T-helper 17 cell (primary cell): ENCODE measurements at places on chromosomes 2 and 18.

DNA sequence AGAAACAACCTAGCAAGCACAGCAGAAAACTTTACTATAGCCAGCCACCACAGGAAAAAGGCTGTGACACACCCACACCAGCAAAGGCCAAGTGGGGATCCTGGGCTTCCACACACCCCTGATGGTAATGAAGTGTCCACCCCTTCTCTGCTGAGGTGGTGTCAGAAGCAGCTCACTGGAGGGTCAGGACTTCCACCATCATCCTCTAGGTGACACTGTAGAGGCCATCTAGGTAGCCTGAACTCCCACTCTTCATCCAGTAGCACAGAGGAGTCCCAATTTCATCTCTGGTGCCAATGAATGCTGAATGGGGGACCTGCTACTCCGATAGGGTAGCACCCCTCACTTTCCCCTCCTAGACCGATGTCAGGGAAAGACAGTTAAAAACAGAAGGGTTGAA lies 1544.4 kb downstream of the LRP1B start:
- DNase-seq, result no peak

DNA sequence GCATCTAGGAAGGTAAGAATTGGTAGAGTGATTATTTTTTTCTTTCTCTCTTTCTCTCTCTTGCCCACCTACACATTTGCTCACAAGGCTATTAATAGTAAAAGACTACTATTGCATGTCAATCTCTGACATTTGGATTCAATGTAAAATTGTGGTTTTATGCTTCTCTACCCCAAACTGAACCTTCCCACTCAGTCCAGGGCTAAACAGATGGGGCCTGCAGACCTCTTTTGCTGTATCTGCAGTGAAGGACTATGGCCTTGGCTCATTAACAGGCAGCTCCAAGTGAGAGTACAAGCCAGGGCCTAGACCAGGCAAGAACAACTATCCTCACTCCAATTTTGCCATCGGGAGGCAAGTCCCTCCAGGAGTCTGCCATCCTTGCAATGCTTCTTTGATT lies 68.3 kb upstream of the ARL4C start:
- DNase-seq, result no peak

GRCh38 chr2:158688721-158689120 lies 106.4 kb upstream of the DAPL1 start:
- DNase-seq, result no peak

DNA sequence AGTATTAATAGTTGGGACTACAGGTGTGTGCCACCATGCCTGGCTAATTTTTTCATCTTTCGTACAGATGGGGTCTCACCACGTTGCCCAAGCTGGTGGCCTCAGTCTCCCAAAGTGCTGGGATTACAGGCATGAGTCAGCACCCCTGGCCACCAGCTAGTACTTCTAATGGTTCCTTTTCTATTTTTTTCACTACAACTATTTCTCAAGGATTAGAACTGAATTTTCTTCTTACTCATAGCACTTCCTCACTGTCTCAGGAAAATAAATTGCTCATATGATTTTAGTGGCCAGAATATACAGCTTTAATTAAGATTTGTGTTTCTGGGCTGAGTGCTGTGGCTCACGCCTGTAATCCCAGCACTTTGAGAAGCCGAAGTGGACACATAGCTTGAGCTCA lies 43.2 kb upstream of the SOS1 start:
- DNase-seq, result no peak

DNA sequence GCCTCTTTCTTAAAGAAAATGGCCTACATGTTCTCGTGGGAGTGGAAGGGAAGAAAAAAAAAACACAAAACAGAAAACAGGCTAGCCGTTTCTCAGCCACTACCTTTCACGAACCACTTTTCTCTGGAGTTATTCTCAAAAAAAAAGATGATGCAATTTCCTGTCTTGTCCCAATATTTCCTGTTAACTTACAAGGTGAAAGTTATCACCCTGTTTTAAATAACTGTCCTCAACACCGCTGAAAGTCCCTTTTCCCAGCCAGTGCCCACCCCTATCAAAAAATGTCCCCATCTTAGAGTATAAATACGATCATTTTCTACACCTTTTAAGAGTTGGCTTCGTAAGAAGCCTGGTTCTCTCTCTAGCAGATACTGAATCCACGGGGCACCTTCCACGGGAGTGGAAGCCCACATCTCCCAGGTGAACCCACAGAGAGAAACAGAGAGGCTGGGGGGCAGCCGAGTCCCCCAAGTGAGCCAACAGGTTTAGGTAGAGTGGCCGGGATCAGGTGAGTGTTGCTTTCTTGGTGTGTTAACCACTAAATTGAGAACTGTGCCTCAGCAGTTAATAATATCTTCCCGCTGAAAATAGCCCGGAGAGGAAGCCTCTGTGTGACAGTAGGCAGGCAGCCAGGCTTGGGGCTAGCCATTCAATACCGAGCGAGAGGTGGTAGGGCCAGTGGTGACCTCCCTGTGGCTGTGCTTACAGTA lies 15.9 kb downstream of the SMAD7 start:
- DNase-seq, result no peak

DNA sequence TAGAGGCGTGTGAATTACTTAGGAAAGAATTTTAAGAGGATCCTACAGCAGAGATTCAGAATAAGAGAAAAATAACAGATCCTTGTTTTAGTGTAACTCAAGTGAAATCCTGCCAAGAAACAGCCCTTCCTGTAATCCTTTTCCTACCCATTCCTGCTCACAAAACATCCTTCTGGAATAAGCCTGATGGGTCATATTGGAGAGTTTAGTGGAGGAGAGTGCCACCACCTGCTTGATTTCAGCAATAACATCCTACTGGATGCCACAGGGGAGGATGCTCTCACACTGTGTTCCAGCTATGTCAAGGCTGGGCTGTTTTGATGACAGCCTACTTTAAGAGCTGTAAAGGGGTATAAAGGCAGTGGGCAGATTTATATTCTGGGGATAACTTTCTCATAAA lies 54.8 kb upstream of the CCDC178 start:
- no peak for DNase-seq

GRCh38 chr2:227450311-227450841 lies 21.6 kb upstream of the AGFG1 start:
- no peak for DNase-seq

DNA sequence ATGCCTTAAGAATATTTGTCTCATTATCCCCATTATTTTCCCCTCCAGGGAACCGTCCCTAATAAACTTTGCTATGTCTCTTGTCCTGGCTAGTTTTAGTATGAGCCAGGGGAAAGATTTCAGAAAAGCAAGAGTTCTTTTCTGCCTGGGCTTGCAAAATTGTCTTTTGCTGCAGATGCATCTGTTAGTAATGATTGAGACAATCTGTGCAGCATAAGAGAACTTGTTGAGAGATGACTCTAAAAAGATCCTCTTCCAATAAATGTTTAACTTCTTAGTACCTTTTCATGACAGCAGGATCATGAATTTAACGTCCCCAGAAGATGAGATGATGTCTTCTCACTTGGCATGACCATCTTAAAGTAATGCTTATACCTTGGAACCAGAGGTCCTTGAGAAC lies 172.5 kb upstream of the CREB1 start:
- no peak for DNase-seq

GRCh38 chr2:127392828-127393578 lies 5.2 kb upstream of the MAP3K2 start:
- DNase-seq, result no peak

- no peak for DNase-seq
These were observed 23.5 kb downstream of the IGFBP5 start for GRCh38 chr2:216671791-216672343.

DNA sequence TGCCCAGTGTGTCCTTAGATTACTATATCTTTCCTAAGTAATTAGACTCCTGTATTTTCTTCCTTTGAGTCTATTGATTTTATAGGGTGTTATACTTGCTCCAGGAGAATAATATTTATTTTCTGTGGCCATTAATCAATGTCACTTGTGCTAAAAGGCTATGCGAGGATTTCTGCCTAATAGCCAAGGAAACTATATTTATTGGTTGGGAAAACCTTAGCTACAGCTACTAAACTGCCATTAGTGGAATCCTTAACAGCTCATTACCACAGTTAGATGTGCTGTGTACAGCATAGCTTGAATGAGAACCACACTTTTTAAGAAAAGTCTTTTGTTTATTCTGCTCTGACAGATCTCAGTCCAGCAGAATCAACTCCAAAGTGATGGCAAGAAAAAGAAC lies 537.3 kb downstream of the ERBB4 start:
- no peak for DNase-seq

GRCh38 chr18:62384068-62384467 lies 59.0 kb downstream of the TNFRSF11A start:
- DNase-seq, result no peak

GRCh38 chr2:167335541-167335992 lies 447.3 kb downstream of the XIRP2 start:
- no peak for DNase-seq

- no peak for DNase-seq
These were observed 28.0 kb upstream of the SLC35F6 start for GRCh38 chr2:26735883-26736588.

- no peak for DNase-seq
These were observed 80.4 kb downstream of the POLR1A start for GRCh38 chr2:86025229-86025820.

DNA sequence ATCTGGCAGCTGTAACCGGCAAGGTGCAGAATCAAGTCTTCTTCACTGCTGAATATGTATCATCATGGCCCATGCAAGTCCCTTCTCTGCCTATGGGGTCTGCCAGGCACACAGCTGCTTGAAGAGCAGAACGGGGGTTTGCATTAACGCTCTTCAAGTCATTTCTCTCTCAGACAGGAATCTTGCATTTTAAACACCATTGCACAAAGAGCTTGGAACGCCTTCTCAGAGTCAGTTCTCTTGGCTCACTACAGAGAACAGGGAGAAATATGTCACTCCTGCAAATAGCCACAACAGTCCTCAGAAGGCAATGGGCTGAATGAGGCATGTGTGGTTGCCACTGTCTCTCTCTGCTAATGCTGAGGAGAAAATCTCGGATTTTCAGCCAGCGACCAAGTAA lies 2173.5 kb upstream of the PIK3C3 start:
- no peak for DNase-seq

- no peak for DNase-seq
These were observed 209.0 kb upstream of the COPS8 start for GRCh38 chr2:236876642-236877041.

- no peak for DNase-seq
These were observed 353.6 kb upstream of the ID2 start for GRCh38 chr2:8328217-8328616.

DNA sequence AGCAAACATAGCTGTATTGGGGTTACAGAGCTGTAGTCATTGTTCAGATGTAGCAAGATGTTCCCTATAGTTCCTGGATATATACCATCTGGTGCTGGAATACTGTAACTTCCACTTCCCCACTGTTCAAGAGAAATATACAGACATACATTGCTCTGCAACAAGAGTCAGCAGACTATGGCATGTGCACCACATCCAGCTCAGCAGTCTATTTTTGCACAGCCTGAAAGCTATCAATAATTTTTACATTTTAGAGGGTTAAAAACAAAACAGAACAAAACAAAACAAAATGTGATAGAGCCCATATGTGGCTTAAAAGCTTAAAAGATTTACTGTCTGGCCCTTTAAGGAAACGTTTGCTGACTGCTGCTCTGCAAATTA lies 31.8 kb upstream of the VIT start:
- no peak for DNase-seq

DNA sequence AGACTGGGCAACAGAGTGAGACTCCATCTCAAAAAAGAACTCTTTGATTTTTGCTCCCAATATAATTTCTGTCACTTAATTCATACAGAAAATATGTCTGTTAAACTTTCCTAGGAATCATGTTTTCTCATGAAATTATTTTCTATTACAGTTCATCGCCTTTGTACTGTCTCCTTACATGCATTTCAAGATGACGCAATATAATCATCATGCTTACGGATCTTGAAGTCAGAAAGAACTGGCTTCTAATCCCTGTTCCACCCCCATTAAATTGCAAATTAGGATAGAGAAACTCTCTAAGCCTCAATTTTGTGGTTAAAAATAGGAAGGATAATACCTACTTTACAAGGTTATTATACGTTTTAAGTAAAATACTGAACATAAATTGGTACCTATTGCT lies 467.6 kb upstream of the SMIM21 start:
- DNase-seq, result no peak

DNA sequence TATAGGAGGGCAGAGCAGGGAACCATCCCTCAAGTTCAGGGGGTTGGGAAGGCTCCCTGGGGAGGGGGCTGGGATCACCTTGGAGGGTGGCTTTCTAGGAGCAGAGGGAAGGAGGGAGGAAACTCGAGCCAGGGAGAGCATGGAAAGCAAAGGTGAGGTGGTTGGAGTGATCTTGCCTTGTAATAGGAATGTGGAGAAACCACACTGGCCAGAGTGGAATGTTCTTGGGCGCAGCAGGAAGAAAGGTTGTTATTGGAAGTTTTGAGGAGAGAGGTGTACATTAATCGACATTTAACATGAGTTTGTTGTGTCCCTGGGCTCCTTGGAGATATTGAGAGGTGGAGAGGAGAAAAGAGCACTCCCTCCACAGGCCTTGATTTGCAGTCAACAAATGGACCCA lies 272.2 kb downstream of the PRKCE start:
- DNase-seq, result no peak

DNA sequence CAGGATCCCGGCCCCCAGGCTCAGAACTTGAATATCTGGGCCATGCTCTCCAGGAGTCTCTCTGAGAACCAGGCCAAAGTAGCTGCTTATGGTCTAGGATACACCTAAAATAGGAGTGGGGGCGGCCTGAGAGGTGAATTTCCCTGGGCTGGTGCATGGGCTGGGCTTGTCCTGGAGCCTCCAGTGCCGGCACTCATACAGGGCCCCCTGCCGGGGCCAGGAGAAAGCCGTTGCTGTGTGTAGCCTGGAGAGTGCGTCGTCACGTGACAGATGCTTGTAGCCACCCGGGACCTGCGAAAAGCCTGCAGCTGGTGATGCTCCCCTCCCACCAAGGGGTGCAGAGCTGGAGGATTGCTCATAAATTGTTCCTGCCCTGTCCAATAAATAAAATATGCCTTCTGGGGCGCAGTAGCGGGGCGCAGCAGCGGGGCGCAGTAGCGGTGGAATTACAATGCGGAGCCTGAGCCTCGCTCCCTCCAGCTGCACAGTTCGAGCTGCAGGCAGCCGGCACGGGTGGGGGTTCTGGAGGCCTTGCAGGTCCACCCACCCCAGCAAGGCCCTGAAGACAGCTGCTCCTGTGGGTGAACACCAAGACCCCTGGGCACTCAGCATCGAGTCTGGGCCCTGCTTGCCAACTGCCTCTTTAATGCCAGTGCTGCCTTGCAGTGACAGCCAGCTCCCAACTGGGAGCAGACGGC lies 289.9 kb downstream of the NDUFA10 start:
- no peak for DNase-seq
